ENCODE measurements at places on chromosomes 5 and 9.

DNA sequence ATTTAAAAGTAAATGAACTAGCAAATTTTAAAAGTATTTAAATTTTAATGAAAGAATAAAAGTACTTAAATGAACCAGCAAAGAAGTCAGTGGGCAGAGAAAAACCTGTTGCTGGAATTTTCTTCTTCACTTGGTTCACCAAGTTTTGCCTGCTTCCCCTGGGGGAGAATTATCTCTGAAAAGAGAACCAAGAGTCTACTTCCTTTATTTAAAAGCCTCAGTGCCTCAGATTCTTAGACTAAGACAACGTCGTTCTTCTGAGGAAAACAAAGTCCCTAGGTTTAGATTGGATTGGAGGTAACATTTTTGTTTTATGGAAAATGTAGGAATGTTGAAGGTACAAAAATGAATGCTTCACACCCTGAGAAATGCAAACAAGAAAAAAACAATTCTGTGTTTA, 7.4 kb upstream of the KLF4 start:
- DNase-seq, result no peak

DNA sequence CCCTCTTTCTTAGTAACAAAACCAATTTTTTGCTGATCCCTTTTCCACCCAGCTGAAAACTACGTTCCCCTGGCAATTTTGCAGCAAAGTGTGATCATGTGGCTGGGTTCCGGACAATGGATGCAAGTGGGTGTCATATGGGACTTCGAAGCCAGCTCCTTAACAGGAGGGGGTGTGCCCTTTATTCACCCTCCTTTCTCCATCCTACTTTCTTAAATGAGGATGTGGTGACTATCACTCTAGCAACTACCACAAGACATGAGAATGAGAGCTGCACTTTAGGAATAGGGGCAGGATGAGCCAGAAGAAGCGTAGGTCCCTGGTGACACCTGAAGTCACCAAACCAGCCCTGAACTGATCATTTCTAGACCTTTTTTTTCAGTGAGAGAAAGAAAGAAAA, 58.9 kb downstream of the IRF1 start:
- DNase-seq, result peak; percentile 8

- DNase-seq, result no peak
These were observed 180.8 kb downstream of the TMEM232 start for GRCh38 chr5:110545716-110546115.

DNA sequence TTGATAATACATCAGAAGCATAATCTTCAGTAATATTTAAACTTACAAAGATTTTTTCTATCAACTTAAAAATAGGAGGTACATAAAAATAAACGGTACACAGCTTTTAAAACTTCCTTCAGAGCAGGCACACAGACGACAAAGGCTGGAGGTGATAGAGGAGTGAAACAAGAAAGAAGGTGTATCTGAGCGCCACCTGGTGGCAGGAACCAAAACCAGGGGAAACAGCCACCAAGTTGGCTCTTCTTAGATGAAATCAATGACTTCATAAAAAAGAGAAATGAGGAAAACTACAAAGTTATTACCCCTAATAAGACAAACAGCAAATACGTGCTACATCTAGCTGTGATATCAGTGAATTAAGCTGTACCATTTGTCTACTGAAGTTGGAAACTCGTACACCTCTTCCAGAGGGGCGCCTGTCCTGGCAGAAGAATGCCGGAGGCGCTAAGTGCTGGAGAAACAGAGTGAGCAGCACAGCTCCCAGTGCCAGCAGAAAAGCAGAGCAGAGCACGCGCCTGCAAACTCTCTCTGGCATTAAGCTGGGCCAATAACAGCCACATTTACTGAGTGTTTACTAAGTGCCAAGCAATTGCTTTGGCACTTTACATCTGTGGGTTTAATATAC, 85.9 kb downstream of the SETX start:
- peak; percentile 78 for DNase-seq

DNA sequence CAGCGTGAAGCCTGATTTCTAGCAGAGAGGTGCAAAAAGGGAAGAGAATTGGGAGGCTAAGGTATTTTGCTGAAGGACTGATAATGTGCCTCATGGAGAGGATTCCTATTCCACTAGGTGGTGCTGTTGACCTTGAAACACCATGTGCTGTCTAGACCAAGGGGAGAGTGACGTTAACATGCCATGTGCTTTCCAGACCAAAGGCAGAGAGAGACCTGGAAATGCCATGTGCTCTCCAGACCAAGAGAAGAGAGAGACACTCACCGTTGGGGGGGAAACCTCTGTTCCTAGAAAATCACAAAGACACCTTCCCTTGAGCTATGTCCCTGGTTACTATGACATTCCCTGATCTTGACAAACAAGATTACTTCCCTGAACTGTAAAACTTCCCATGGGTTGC, 286.0 kb upstream of the TUSC1 start:
- no peak for DNase-seq

- DNase-seq, result no peak
These were observed 1356.8 kb upstream of the ACO1 start for GRCh38 chr9:31027678-31028077.

DNA sequence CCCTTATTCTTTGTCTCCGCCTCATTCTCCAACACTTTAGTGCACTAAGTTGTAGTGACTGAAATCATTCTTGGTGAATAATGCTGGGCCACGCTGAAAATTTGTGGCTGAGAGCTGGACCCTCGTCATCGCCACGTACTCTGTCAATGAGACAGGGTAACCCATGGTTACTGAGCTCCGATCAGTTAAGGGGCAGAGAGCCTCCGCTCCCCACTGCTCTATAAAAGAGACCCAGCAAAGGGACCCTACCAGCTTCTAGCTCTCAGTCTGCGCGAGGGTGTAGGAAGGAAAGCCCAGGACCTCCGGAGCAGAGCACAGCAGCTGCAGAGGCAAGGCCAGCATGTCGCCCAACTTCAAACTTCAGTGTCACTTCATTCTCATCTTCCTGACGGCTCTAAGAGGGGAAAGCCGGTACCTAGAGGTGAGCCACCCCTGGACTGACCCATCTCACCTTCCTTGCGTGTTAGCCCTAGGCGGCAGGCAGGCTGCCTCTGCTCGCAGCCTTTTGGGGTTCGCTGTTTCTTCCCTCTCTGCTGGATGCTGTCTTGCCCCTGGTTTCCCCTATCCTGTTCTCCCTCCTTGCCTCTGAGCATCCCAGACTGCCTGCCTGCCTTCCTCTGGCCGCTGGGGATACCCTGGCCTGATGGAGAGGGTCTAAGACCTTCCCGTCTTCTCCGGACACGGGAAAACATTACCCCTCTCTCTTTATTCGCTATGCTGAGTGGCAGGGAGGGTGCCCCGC, at the start of gene CRHBP:
CRHBP (plus strand) TSS at position 251 of the 742 bp plus-strand sequence; CDS start at position 341, 90 bp downstream.
- no peak for DNase-seq

DNA sequence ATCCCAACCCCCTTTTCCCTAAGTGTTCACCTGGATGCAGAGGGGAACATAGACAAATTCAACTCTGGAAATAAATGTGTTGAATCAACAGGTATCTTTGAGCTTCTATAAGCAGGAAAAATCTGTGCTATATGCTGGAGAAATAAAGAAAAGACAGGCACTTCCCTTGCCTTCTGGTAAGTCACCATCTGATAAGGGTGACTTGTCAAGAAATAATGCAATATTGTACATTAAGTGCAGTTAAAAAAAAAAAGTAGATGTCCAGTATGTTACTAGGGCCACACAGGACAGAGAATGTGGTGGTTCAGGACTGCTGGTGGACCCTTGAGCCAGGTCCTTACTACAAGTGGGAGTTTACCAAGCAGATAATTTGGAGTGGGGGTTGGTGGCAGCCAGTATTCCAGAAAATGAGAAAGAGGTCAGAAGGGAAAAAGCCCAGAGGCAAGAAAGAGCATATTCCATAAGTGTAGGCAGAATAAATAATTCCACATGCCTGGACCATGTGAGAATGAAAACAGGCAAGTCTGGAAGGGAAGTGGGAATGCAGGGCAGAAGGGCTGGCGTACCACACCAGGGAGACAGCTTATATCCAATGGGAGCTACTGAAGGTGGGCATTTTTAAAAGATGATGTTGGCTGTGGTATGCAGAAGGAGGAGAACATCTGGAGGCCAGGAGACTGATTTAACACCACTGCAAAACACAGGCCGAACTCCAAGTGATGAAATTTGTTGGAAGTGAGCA, 209.9 kb downstream of the SEMA5A start:
- no peak for DNase-seq

- no peak for DNase-seq
These were observed 7.9 kb downstream of the SLC6A3 start for GRCh38 chr5:1437226-1437829.

GRCh38 chr9:76044266-76044819, 153.9 kb downstream of the PCSK5 start:
- no peak for DNase-seq

GRCh38 chr5:173020643-173021042, 35.5 kb upstream of the CREBRF start:
- no peak for DNase-seq

GRCh38 chr5:146633323-146633764, 117.4 kb upstream of the GPR151 start:
- DNase-seq, result no peak

GRCh38 chr5:177232358-177232757, 71.2 kb downstream of the RAB24 start:
- DNase-seq, result no peak

DNA sequence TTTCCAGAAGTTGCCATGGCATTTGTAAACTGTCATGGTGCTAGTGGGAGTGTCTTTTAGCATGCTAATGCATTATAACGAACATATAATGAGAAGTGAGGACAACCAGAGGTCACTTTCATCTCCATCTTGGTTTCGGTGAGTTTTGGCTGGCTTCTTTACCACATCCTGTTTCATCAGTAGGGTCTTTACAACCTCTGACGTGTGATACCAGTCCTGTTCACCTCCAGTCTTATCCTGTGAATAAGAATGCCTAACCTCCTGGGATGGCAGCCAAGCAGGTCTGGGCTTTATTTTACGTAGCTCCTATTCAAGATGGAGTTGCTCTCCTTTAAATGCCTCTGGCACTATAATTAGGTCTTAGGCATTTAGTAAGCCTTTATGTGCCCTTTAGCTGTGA, 20.4 kb upstream of the RFK start:
- no peak for DNase-seq

- DNase-seq, result no peak
These were observed 13.5 kb downstream of the BASP1 start for GRCh38 chr5:17230808-17231525.

- DNase-seq, result no peak
These were observed 58.6 kb downstream of the CEP120 start for GRCh38 chr5:123364441-123365155.

- no peak for DNase-seq
These were observed 139.2 kb upstream of the SMARCA2 start for GRCh38 chr9:1875921-1876448.

GRCh38 chr5:124796495-124796894, 50.1 kb upstream of the ZNF608 start:
- no peak for DNase-seq

DNA sequence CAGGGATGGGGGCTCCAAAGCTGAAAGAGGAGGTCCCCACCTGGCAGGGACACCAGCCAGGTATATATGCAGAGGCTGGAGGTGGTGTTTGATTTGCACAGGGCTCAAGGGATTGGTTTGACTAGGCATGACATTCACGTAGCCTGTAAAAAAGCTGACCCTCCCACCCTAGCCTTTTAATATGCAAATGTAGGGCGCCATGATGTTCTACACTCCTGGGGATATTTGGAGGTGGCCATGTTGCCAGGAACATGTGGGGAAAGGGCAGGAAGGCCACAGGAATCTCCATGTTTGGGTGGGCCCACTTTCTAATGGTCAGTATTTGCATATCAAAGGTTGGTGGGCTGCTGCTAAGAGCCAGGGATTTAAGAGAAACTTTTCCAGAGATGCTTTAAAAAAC, 12.0 kb upstream of the THG1L start:
- DNase-seq, result no peak

- no peak for DNase-seq
These were observed 7.4 kb downstream of the CTNNA1 start for GRCh38 chr5:138760448-138761110.

DNA sequence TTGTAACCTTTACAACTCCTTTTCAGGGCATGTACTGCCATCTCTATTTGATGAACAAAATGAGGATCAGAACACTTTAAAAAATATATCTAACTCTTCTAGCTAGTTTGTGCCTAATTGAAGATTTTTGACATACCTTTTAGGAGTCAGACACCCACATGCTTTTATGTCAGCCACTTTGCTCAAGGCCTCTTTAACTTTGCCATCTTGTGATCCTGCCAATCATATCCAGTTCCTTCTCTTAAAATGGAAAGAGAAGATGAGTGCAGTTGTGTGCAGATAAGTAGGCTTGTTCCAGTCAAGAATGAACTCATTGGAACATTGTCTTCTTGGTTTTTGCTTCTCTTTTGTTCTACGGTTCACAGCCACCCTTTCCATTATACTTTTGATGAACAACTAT, 425.6 kb upstream of the TNC start:
- DNase-seq, result no peak

GRCh38 chr5:164073081-164073480, 567.7 kb downstream of the MAT2B start:
- no peak for DNase-seq

DNA sequence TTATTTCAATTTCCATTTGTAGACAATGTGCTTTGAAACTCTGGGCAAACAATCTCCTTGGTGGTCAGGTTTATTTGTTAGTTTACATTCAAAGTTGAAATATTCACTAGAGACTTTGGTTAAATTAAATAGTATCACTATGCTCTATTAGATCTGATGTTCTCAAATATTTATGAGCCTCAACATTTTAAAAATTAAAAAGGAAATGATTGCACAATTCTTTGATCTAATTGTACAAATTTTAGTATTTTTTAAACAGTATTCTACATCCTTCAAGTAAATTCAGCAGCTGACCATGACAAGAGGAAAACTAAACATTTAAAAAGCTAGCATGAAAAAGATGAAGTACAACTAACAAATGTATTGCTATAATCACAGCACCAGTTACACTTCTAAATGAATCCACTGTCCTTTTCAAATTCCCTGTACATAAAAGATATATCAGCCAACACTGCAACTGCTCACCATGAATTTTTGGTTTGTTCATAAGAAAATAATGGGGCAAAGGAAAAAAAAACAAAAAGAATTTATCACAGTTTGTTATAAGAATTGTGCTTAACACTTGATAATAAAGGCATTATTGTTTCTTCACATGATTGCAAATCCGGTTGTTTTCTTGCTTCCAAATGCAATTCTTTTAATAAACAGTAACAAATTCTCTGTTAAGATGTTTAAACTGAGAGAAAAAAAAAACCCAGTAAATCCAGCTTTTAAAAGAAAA, 10.7 kb downstream of the SETD9 start:
- no peak for DNase-seq

- DNase-seq, result peak; percentile 10
These were observed 243.1 kb downstream of the PBX3 start for GRCh38 chr9:125990186-125990792.

GRCh38 chr5:14773588-14773987, 98.0 kb downstream of the ANKH start:
- no peak for DNase-seq

- no peak for DNase-seq
These were observed 168.8 kb downstream of the ARHGAP26 start for GRCh38 chr5:142939006-142939405.

GRCh38 chr9:72038890-72039410, 21.5 kb downstream of the C9orf57 start:
- peak; percentile 63 for DNase-seq

DNA sequence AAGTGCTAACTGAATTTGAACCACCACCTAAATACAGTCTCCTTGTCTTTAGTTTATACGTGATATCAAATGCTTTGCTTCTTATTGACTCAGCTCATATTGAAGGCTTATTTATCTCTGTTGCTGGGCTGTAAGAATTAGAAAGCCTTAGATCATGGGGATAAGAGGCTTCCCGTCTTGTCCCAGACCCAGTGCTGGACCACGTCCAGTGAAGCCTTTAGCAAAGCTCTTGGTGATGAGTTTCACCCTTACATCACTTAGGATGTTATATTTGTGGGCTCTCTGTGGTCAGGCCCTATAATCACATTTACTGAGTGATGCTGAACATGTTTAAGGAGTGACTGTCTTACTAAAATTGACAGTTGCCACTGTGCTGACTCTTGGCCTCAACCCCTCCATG, 11.2 kb downstream of the FAM240B start:
- no peak for DNase-seq
